ENCODE measurements at places on chromosomes 5 and 9.
A peak's percentile ranks its signal among the peaks of the same experiment; 100 is the strongest.

GRCh38 chr5:132313366-132313765 lies 19.2 kb downstream of the SLC22A4 start:
- DNase-seq: peak; percentile 90

DNA sequence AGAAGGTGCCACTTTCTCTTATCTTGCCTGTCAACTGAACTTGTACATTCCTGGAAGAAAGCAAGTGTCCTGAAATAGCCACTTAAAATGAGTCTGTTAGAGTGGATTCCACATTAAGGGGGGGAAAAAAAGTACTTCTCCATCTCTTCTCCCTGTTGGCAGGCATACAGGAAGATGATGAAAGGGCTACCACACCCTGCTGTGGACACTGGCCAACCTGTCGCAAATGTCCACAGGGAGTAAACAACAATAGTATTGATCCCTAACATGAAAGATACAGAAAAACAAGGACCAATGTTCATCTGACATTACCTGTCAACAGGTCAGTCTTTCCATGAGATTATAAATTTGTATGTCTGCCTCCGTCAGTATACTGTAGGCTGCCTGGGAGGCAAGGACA lies 265.1 kb upstream of the MAP3K1 start:
- DNase-seq: no peak

DNA sequence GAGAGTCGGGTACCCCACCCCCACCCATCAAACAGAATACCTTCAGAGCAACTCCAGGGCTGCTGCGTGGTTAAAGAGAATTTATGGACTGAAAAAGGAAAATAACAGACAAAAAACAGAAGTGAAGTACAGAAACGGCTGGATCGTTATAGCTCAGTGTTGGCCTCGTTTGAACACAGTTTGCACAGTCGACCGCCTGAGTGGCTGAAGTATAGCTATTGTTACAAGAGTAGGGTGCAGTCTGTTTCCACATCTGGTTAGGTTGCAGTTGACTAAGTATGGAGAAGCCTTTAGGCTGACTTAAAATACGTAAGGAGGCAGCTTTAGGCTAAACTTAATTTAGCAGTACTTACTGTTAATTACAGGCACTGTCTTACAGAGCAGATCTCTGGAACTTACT lies 121.2 kb downstream of the GCNT1 start:
- DNase-seq: no peak

GRCh38 chr5:150999704-151000442 lies 20.5 kb upstream of the GPX3 start:
- peak; percentile 31 for DNase-seq

GRCh38 chr9:33225319-33226147 lies 14.4 kb upstream of the SPINK4 start:
- DNase-seq: peak; percentile 83

DNA sequence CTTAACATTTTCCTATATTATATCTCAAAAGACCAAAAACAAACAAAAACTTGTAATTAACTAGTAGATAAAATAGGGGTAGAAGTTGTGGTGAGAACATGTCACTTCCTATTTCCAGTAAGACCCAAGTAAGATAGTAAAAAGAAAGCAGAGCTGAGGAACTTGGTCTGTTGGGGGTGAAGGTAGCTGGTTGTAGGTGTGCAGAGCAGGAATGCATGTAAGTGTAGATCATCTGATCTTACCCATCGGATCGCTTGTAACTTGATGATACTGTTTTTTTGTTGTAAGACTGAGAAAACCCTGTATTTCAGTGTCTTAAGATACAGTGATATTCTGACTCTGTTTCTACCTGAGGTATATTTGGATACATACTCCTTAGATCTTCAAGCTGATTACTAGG lies 5.7 kb downstream of the SRP19 start:
- no peak for DNase-seq

GRCh38 chr5:76863001-76863400 lies 13.2 kb downstream of the S100Z start:
- no peak for DNase-seq

GRCh38 chr5:103602438-103602837 lies 39.8 kb upstream of the NUDT12 start:
- no peak for DNase-seq

GRCh38 chr9:6907772-6908381 lies 150.1 kb downstream of the KDM4C start:
- peak; percentile 52 for DNase-seq

DNA sequence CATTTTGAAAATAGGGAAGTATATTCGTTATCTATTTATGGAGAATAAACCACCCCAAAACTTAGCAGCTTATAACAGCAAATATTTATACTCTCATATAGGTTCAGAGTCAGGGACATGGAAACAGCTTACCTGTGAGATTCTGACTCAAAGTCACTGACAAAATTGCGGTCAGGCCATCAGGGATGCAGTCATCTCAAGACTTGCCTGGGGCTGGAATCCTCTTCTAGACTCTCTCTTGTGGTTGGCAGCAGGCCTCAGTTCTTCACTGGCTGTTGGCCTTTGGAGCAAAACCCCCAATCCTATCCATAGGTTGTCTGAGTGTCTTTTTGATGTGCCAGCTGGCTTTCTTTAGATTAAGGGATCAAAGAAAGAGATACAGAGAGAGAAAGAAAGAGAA lies 275.6 kb downstream of the SEC61B start:
- DNase-seq: peak; percentile 13

GRCh38 chr5:17769277-17769676 lies 135.0 kb downstream of the TAF11L14 start:
- no peak for DNase-seq

DNA sequence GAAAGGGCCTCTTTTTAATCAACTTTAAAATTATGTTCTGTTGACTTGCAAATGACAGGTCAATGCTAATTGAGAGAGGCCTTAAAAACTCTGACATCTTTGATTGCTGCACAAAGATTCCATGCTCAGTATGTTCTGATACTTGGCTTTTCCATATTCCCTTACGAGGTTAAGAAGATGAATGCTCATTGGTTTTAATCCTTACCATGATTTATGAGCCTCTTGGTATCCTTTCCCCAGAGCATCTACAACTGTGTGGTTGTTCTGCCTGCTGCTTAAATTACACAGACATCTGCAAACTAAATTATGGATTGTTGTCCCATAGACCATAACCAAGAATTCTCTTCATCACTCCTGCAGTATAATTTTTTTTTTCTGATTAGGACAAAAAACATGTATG lies 352.6 kb downstream of the CDH12 start:
- DNase-seq: no peak

DNA sequence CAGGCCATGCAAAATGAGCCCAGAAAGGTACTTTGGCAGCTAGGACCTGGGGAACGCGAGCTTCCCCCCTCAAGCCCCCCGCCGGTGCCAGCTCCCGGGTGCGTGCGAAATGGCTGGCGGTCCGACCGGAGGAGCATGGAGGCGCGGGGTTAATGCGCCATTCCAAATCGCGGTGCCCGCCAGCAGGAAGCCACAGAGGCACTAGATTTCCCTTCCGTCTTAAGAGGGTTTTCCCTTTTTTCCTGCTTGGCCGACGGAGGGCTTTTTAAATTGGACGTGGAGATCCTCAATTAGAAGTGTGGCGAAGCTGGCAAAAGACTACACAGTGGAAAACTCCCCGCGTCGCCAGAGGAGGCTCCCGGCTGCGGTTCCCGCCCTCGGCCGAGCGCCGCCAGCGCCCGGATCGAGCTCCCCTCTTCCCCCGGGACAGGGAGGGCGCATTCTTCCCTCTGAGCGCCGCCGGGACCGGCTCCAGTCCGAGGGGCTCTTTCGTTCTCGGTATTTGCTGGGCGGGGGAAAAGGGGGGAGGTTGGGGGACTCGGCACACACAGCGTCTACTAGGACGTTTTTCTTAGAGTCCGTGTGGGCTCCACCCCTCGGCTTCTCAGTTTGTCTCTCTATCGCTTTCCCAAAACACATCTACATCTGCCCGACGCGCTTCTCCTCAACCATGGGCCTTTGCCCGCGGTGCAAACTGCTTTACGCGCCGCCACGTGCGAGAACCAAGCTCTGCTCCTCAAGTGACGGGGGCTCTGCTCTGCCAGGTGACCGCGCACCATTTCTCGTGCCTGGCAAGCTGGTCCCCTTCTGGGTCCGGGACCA lies 3.0 kb downstream of the GDNF start:
- DNase-seq: no peak

DNA sequence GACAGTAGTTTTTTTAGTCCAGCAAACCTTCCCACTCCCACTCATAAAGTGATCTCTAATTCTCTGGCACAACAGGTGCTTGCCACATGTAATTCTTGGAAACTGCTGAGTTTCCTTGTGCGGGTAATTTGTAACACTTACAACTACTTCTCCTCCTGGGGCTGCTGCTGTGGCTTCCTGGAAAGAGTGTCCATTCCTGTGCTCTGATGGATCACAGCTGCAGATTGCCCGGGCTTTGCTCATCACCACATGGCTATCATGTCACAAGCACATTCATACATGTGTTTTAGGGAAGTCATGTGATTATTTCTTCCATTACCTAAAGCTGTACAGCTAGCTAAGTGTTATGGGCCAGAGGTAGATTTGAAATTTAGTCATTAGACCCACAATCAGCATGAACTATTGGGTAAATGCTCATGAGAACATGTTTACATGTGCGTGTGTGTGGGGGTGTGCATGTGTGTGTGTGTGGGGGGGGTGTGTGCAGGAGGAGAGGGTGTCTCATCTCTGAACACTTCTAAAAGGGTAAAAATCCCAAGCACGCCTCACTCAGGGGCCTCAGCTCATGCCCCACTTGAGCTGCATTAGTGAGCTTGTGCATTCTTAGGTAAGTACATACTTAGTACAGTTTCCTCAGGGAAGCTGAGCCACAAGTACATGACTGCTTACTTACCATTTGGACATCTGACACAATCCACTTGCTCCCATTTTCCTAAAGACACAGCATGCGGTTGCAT lies 118.1 kb upstream of the CCDC112 start:
- DNase-seq: no peak

DNA sequence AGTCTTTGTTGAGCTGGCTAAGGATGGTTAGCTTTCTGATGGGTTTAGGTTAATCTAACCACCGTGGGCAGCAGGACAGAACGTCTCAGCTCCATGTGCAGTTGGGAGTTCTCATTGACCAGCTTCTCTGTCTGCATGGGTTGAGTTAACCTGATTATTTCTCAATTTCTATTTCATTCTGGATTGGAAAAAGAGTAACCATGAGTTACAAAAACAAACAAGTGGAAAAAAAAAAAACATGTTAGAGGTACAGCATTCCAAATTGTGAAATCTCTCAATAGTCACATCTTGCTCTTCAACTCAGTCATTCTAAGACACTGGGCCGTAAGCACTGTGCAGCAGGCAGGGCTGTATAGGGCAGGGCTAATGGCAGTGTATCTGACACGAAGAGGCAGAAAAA lies 343.7 kb upstream of the KLF4 start:
- no peak for DNase-seq

GRCh38 chr9:129813661-129814060 lies 10.3 kb downstream of the TOR1A start:
- DNase-seq: no peak

DNA sequence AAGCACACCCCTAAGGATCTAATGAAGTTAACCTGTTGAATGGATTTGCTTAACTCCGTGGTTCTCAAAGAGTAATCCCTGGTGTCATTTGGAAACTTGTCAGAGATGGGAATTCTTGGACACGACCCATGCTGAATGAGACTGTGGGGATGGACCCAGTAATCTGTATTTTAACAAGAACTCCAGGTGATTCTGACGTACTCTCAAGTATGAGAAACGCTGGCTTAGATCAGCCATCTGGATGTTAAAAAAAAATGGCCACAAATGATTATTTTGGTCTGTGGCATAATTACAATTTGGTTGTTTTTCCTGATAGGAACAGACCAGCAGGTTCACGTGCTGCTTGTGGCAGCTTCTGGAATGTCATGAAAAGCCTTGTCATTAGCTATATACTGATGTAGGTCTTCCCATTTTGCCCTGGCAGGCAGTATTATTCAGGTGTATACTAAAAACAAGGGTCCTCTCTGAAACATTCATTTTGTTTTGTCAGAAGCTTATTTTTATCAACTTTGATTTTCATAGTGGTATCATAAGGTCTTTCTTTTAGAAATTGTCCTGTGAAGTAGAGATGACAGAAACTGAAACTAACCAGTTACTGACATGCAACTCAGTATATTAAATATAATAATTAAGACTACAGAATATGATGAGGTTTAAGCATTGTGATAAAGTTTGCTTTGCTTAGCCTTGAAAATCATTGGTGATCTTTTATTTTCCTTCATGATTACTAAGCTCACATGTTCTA lies 15.4 kb downstream of the CPEB4 start:
- DNase-seq: no peak

GRCh38 chr9:112086627-112087026 lies 88.5 kb downstream of the SUSD1 start:
- DNase-seq: peak; percentile 39

DNA sequence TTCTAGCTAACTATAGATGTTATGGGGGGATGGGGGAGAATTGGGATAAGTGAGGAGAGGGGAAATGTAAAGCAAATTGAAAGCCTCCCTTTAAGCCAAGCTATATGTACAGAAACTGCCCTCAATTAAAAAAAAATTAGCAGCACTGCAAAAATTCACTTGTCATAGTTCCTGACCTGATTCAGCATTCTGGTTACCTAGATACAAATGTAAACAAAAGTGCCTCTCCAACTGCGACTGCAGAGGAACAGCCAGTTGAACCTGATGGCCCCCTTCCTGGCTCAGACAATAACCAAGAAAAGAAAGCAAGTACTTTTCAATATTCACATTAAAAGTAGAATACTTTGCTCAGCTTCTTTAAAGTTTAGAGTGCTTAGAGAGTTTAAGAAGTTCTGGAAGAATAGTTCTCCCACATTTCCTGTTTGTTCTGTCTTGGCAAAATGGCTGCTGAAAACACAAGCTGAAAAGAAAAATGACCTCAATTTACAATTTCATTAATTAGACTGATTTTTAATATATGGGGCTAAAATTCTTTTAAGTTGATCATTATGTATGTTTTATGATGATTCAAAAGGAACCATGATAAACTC lies 1.5 kb downstream of the FAM81B start:
- peak; percentile 28 for DNase-seq

DNA sequence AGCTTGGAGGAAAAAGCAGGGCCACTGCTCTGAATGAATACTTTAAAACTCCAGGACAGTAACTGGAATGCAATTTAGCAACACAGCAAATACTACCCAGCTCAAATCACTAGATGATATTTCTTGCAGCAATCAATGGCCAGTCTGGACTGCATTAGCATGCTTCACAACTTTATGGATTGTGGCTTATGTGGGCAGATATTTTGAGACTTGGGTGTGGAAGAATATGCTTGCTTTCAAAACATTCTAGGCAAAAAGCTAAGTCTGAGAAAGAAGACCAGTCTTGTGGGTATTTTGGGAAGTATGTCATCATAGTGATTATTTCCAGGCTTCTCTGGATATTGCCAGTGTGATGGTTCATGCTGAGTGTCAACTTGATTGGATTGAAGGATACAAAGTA lies 3.1 kb downstream of the RANBP3L start:
- no peak for DNase-seq

DNA sequence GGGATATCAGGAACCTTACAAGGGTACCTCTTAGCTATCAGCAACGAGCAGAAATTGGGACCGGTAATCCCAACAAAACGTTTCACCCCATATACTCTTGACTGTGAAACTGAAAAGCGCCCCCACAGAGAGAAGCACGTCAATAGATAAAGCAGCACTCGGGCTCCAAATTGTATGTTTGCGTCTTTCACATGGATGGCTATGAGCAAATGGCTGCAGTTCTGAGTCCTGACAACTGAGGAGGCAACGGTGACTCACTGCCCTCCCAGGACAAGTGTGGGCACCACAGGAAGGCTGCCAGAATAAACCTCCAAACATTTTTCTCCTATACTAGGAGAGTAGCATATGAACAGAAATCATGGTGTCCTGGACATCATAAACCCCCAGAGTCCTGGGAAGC lies 36.6 kb downstream of the SEMA4D start:
- DNase-seq: peak; percentile 82

All from MCF 10A (cell line).